ENCODE measurements at places on chromosomes 1 and 21.

DNA sequence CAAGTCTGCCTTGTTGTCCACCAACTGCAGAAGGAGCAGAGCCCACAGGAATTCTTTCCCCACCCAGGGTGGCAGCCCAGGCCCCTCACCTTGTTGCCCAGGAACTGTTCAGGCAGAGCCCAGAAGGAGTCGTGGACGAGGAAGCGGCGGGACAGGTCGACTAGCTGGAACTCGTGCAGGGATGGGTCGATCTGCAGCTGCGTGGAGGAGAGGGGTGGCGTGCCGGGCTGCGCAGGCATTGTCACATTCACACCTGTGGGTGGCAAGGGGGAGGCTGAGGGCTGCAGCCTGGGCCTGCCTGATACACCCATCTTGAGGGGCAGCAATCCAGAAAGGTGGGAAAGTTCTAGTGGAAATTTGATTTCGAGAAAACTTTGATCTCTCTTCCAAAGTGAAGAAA is 55.9 kb downstream of the HSPG2 start:
- no peak for DNase-seq

DNA sequence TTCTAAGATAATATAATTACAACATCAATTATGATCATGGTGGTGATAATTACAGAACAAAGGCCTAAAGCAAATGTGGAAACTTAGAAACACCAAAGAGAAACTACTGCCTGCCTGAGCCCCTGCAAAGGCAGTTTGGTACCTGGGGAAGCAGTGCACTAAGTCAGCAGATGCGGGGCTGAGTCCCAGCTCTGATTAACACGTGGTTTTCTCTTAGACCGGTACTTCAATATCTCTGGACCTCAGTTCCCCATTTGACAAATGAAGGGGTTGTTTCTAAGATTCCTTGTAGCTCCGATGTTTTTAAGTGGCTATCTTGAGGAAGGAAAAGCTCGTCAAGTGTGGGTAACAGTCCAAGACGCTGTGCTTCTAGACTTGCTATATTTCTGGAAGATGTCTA is 16.7 kb upstream of the PLEKHA6 start:
- DNase-seq: no peak

DNA sequence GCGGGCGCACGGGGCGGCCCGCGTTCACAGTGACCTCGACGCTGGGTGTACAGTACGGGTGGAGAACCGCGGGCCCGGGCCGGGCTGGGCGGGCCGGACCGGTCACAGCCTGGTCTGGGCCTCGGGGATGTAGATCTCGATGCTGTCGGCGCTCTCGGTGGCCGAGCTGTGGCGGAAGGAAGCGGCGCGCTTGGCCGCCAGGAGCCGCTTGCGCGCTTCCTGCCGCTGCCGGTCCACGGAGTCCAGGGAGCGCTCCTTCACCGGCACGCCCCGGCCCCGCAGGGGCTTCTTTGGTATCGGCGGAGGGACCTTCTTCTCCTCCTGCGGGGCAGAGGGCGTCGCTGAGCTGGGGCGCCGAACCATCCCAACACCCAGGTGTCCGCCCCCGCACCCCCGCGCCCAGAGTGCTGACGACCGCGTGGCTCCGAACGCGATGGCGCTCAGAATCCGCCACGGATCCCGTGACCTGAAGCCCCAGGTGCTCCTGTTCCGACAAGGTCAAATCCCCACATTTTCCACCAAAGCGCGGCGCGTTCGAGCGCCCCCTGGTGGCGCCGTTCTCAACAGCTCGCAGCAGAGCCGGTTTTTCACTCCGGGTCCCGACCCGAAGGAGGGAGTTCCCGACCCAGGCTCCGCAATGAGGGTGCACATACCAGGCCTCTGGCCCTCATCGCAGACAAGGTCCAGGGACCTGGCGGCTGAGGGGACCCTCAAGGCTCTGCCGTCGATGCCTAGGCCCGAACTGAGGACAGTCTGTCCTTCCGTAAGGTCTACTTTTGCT is 6.6 kb upstream of the SMIM12 start:
- DNase-seq: peak; percentile 92

DNA sequence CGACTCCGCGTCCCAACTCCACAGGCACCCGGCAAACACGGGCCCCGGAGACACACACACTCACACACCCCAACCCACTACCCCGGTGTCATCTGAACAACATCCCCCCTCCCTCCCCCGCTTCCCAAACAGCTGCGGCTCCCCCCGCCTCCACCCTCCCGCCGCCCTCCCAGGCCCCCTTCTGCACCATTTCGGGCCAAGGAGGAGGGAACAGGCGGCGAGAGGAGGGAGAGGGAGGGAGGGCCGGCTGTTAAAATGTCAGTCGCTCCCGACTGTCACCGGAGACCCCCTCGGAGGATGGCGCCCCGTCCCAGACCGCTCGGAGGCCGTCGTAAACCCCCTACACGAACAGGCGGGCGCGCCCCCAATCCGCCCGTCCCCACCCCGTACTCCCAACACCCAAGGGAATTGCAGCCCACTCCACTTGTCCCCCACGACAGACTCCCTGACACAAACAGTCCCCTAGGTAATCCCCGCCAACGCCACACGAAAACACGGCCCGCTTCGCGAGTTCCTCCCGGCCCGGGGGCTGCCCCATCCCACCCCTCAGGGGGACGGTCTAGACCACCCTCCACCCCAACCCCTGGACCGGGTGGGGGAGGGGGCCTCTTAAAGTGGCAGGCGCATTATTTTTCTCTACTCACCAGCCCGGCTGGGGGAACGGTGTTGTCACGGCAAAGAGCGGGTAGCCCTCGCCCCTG is 583 bp downstream of the MEF2D start:
- DNase-seq: peak; percentile 36

- DNase-seq: no peak
Observed at GRCh38 chr1:205704903-205705302, 24.6 kb upstream of the SLC45A3 start.

DNA sequence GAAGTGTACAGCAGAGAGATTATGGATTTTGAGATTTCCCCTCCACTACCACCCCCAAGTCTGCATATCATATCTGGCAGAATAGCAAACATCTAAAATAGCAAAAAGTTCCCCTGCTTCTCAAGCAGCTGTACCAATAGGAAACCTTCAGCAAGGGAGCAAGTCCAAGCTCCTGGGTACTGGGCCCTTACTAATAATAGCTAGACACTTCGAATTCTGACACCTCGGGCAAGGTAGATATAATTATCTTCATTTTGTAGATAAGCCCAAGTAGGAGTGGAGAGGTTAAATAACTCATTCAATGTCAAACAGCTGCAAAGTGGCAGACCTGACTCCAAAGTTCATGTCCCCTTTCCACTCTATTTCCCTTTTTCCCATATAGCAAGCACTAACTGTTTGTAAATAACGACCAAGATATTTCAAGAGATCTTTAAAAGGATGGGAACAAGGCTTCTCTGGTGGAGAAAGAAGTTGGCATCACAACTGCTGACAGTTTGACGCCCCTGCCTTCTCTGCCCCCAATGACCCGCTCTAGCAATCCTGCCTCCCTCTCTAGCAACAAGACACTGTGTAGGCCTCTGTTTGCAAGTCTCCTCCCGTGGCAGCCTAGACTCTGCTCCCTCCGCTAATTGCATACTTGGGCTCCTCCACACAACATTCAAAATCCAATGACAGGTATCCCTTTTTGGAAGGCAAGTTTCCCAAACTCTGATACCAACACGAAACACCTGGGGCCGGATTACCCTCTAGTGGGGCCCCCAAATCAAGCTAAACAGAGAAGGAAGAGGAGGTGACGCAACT is 18.7 kb upstream of the ADAR start:
- DNase-seq: no peak

- DNase-seq: no peak
Observed at GRCh38 chr21:45843426-45843825, 138.1 kb upstream of the COL6A1 start.

DNA sequence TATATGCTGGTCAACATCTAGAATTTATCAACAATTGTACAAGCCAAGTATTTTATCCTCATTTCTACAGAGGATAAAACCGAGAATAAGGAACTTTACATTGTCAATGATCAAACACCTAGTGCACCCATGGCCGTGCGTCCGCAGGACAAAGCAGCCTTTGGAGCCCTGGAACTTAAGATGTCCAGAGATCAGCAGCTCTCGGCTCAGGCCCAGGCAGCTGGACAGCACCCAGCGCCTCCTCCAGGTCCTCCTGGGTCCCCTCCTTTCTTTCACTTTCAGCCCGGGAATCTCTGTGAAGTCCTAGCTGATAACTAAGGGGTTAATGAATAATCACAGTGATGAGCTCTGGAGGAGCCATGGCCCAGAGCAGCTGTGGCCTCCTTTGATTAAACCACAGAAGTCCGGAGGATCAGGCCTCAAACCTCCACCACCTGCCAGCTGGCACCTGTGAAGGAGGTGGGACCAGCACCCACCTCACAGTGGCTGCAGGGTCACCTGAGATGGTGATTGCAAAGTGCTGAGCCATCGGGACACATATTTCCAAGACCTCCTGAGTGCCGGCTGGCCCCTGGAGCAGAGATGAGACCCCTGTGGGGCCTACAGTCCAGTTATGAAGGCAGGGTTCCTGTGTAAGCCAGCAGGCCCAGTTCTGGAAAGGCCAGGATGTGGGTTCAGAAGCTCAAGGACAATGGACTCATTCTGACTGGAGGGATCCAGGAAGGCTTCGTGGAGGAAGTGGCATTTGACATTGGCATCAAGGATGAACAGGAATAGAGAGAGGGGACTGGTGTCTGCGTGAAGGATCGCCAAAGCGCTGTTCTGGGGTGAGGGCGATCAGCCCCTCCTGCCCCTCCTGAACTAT is 11.6 kb upstream of the SAMD11 start:
- DNase-seq: no peak
